ENCODE measurements at places on chromosomes 2 and 18. TPM values are rescaled to one million over a fixed set of nuclear protein-coding genes. Genes with fewer than 3 reads are reported as not detected.

GRCh38 chr2:205746420-205746785 is 64.1 kb downstream of the NRP2 start:
- DNase-seq, result peak; percentile 81

GRCh38 chr2:44789971-44790721 is 151.4 kb upstream of the SIX3 start:
- DNase-seq, result no peak

The HOXD12 gene
- not detected for total RNA-seq

DNA sequence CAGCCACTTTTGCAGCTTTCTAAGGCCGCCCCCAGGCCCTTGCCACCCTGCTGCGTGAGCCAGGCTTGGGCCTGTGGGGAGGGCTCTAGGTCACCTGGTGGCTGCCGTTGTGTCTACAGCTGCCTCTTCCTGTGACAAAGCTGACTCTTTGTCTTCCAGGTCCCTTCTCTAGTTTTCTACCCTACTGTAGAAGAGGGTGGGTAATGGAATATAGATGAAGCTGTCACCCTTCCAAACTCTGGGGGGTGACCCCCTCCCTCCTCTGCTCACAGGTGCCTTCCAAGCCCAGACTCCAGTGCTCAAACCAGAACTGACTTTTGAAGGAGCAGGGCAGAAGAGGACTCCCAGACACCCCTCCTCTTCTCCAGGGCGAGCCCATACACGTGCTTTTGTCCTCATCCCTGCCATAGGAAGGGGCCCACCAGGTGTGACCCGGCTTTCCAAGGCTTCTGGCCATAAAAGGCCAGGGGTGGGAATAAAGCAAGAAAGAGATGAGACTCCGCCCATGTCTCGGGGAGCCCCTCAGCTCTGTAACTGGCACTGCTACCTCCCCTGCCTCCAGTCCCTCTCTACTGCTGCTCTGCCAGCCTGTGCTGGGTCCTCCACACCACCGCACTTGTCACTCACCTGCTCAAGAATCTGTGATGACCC is 17.9 kb upstream of the SDC1 start:
- no peak for DNase-seq

The KCNF1 gene
- 2.5 TPM for total RNA-seq

GRCh38 chr2:99081891-99082290 is 59.6 kb upstream of the C2orf15 start:
- no peak for DNase-seq

GRCh38 chr2:6814312-6814711 is 51.4 kb downstream of the CMPK2 start:
- DNase-seq, result no peak

GRCh38 chr2:69547984-69548715 is 95.4 kb downstream of the AAK1 start:
- DNase-seq, result no peak

DNA sequence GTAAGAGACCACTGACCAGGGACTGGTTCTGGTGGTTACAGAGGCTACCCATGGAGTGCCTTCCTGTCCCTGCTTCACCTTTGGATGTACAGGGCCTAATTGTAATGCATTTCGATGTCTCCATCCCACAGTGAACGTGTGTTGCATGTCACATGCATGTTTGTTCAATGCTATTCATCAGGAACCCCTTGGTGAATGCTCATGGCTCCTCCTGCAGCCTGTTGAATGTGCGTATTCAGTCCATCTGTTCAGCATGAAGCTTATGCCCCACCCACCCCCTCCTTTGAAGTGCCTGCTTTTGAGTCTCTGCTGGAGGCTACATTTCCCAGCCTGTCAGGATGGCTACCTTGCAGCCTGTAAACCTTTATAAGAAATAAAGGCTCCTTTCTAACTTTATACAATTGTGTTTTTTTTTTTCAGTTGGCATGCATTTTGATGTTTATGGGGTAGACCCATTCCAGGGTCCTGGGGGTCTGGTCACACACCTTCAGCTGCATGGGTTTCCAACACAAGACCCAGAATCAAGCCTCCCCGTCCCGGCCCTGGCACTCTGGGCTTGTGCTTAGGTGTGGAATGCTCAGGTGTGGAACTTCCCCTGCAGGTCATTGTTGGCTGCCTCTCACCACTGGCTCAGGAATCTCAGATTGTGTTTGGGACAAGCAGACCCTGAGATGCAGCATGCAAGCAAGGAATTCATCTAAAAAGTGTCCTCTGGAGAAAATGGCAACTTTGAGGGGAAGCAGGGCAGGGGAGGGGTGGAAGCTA is 238.8 kb upstream of the HDAC4 start:
- DNase-seq, result no peak

DNA sequence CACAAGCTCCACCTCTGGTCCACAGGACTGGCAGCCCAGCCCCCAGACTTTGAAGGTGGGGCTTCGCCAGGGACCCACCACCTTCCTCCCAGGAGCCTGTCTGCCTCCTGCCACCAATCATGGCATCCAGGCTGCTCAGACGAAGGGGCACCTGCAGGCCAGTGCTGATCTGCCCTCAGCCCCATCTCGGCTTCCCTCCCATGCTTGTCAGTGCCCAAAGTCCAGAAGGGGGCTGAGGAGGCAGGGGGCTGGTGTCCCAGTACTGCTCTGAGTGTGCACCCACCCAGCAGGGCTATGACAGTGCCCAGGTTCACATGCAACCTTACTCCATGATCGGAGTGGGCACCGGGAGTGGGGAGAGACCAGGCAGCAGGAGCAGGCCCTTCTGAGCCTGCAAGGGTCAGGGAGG is 25.3 kb upstream of the RUFY4 start:
- DNase-seq, result no peak

The FBXO41 gene
- total RNA-seq, result 6.7 TPM

The SAG gene
- total RNA-seq, result not detected
